Stimulated activated memory B cell treated with anti-CD40 and anti-IgM and Interleukin-4, amounts not matched to agents 10 μg/mL and 1 μg/mL and 100 μg/mL, for 72 hours (primary cell): ENCODE measurements at places on chromosomes 7 and 10.

DNA sequence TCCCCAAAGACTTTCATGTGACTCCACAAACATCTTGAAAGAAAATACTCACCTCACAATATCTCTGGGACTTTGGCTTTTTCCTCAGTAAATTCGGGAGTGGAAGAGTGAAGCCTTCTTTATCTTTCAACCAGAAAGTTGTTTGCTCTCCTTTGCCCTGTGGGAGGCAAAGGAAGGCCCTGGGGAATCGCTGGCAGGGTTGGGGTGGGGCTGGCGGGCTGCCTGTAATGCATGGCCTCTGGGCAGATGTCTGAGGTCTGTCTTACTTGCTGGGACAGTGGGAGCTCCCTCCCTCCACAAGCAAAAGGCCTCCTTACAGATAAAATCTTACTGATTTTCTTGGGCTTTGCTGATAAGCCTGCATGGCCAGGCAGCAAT, 24.9 kb downstream of the TECTB start:
- ATAC-seq, result no peak

GRCh38 chr10:117215079-117215478, 17.8 kb downstream of the KCNK18 start:
- ATAC-seq, result no peak

GRCh38 chr7:51160990-51161615, 155.5 kb downstream of the COBL start:
- no peak for ATAC-seq

DNA sequence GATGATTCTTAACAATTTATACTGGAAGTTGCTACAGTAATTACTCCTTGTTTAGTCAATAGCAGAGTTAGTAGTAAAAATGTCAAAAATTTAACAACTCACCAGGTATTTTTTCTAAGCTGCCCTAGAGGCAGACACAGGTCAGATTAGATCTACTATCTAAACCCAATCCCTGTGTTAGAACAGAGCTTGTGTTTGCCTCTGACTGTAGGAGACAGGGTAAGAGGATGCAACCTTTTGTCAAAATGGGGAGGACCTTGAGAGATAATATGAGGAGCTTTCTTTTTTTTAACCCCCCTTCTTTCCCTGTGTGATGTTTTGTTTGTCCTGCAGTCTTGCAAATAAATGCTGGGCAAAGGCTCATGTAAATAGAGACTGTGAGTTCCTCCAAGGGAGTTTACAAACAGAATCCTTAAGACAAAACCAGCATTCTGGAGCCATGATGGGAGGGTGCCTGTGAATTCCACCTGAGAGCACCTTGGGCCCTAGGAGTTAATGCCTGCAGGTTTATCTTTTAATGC, 353.1 kb downstream of the GATA3 start:
- no peak for ATAC-seq
